ENCODE measurements at places on chromosomes 3 and 15. TPM values are rescaled to one million over a fixed set of nuclear protein-coding genes. Genes with fewer than 3 reads are reported as not detected.

GOLGA6L7 gene
- 0.15 TPM for total RNA-seq

IFT122 gene
- total RNA-seq = 18.1 TPM

DUOX1 gene
- total RNA-seq = not detected

IL12A gene
- total RNA-seq = 0.05 TPM

SST gene
- not detected for total RNA-seq

DNA sequence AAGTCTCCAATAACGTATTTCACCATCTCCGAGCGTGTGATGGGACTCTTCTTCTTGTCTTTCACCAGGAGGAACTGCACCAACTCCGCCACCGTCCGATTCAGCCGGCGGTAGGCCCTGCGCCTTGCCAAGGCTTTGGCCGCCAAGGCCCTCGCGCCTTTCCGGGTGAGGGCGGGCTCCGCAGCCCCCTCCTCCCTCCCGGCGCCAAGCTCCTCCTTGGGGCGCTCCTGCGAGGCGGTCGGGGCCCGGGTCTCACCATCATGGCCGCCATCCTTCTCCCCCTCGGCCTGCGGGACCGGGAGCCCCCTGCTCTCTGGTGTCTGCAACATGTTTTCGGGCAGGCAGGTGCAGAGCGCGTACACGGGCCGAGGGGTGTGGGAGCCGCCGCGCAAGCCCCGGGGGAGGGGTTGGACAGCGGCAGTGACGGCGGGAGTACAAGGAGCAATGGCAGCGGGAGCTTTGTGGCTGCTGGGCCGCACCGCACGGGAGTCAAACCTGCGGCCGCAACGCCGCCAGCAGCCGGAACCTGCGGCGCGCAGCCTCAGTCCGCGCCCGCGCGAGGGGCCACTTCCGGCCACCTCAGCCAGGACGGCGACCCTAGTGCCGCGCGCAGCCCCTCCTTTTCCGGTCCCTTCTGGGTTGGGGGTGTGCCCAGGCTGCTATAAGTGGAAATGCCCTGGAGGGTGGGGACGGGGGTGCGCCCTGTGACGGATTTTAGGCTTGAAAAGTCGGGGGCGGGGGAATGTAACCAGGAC is at the start of gene MAGEF1:
MAGEF1 (minus strand) TSS at position 572 of the 755 bp plus-strand sequence; CDS start at position 329, 243 bp downstream.
- peak; percentile 91 for DNase-seq

- DNase-seq = no peak
Measured at GRCh38 chr3:161171113-161171512, 50.0 kb upstream of the NMD3 start.

GRCh38 chr15:34810443-34811129 is 15.2 kb upstream of the ACTC1 start:
- DNase-seq = no peak

- no peak for DNase-seq
Measured at GRCh38 chr15:74782259-74783071, 585 bp downstream of the CSK start.

GRCh38 chr15:49313650-49314049 is 109.4 kb upstream of the FGF7 start:
- DNase-seq = no peak

DNA sequence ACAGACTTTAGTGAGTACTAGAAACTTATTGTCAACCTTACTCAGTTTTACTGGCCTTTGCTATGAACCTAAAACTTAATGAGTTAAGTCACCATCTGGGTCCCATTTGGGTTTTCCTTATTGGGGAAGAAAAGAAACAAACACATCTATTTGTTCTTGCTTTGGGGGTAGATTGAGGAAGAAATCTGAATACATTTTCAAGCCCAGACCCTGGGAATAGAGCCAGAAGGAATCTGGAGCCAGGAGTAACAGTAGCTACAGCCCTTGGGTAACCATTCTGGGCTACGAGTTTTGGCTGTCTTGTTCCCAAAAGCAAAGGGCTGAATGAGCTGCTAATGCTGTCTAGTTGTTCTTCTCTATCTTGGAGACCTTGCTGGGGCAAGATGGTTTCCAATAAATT is 16.5 kb downstream of the SLC12A1 start:
- DNase-seq = no peak

DNA sequence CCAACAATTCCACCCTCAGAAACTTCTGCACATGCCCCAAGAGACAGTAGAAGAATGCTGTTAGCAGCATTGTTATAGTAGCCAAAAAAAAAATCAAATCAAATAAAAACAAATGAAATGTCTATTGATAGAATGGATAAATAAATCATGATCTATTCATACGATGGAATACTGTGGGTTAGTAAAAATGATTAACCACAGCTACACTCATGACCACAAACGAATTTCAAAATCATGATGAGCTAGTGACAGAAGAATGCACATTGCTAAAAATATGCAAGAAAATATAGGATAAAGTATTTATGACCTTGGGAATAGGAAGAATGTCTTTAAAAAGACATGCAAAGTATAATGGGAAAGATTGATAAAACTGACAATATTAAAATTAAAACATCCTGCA is 57.5 kb upstream of the ACAN start:
- no peak for DNase-seq

DNA sequence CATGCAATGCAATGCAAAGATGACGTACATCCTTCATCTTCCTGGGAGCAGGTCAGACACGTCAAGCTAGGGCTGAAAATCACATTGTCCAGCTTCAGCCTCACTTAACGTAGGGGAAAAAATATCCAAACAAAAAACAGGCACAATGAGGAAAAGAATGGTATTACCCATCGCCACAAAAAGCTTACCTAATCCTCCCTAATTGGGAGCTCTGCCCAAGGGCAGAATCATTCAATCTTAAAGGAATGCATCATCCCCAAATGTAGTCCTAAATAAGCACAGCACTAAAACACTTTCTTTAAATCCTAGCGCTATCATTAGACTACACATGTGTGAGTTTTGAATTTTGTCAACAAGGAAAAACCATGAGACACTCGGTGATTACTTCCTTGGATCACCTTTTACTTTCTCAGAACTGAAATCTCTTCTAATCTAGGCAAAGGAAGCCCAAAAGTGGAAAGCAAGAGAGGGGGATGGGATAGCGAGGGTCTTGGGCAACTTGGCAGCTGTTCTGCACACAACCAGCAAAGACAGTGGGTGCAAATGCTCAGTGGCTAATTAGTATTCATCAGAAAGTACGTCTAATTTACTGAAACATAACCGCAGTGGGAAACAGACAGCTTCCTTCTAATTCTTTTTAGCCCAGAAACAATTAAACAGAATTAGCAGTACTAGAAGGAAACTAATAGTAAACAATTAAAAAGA is 87.4 kb downstream of the ADAMTS9 start:
- no peak for DNase-seq

DNA sequence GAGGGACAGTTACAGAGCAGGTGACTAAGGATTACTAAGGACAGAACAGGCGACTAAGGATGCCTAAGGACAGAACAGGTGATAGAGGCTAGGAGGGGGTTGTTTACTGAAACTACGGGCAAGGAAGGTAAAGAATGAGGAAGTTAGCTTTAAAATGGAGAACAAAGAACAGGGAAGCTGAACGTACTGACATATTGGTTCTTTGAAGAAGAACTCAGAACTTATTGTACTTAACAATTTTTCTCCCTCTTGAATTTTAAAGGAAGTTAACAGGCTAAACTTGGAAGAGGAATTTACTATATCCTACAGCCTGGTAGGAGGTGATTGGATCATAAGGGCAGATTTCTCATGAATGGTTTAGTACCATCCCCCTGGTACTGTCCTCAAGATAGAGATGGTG is 290.2 kb downstream of the SHQ1 start:
- no peak for DNase-seq
